Activated T-cell treated with anti-CD3 and anti-CD28 coated beads for 24 hours (primary cell): ENCODE measurements at places on chromosomes 12 and 14.

DNA sequence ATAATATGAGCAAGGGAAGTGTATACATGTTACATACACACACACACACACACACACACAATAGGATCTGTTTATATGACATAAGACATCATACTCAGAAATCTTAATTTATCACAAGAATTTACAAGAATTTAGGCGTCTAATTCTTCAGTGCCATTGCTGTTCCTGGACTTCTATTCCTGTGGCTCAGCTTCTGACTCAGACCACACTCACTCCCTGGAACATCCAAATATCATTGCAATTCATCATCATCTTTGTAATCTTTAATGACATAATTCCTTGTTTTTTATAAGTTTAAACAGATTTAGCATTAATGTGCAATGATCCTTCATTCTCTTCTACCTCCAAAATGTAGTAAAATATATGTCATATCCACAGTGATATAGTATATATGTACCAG is 544.2 kb downstream of the FOXG1 start:
- no peak for DNase-seq

DNA sequence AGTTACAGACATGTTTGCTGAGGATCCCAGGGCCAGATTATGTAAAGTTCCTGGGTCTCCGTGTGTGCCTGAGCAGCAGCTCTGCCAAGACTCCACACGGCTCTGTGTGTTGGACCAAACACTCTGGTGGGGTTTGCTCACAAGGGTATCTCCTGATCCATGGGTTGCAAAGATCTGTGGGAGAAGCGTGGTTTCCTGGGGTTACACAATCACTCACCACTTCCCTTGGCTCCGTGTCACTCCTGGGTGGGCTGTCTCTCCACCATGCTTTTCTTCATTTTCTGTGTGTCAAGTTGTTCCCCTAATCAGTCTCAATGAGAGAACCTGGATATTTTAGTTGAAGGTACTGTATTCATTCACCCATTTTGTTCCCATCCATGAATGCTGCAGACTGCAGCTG is 1088.8 kb downstream of the FSCB start:
- no peak for DNase-seq

GRCh38 chr12:12881151-12881909 is 10.0 kb upstream of the GPRC5A start:
- DNase-seq: no peak

- DNase-seq: no peak
Observed at GRCh38 chr14:43359317-43359716, 1147.8 kb downstream of the FSCB start.

- no peak for DNase-seq
Observed at GRCh38 chr12:92442782-92443181, 260.0 kb upstream of the PLEKHG7 start.

DNA sequence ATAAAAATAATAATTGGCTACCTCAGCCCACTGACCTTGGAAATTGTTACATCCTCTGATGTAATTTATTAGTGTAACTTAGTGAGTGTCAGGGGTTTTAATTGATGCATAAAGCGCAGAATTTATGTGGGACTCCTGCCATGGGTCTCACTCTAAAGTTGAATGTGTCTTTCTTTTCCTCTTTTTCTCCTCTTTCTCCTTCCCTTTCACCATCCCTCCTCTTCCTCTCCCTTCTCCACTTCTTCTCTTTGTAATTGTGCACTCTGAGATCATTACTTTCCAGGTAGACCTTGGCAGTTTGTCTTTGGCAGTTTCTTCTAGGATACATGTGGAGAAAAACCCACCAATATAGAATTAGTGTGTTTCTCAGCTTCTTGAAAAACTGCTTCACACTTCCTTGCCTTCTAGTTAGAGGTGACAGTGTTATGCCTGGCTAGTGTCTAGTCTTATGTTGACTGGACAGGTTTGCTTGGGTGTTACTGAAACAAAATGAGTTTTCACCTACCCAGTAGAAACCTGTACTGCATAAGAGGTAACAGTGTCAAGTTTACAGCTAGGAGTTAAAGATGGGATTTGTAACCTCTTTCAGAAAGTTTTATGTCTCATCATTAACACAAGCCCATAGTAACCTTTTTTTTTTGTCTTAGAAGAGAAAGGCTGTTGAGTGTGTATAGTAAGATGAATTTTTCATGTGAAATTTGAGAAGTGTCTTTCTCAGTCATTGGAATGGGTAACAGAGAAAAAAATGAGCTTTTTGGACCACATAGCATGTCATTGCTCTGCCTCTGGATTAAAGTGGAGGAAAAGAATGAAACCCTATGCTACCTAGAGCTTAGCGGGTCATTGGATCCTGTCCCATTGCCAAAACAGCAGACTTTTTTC is 18.6 kb downstream of the PELI2 start:
- DNase-seq: no peak

- no peak for DNase-seq
Observed at GRCh38 chr12:96989916-96990315, 82.9 kb downstream of the NEDD1 start.

GRCh38 chr12:51687614-51688013 is 96.6 kb downstream of the SCN8A start:
- DNase-seq: no peak

DNA sequence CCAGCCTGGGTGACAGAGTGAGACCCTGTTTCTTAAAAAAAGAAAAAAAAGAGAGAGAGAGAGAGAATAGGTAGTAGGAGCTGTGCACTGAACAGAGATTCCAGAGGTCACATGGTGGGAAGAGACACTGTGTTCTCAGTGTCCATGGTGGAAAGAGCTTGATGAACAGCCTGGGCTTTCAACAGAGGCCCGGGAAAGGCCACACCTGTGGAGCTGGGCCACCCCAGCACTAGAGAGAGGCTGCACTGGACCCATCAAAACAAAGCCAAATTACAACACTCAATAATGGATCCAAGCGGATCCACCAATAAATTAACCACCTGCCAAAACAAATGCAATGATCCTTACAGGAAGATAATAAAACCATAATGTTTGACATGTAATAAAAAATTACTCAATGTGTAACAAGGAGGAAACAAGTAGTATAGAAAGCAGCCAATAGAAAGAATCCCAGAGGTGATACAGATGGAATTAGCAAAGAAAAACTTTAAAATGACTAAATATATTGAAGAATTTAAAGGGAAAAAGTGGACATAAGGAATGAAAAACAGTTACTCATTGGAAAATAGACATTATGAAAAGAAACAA is 44.8 kb upstream of the BCL2L14 start:
- no peak for DNase-seq

DNA sequence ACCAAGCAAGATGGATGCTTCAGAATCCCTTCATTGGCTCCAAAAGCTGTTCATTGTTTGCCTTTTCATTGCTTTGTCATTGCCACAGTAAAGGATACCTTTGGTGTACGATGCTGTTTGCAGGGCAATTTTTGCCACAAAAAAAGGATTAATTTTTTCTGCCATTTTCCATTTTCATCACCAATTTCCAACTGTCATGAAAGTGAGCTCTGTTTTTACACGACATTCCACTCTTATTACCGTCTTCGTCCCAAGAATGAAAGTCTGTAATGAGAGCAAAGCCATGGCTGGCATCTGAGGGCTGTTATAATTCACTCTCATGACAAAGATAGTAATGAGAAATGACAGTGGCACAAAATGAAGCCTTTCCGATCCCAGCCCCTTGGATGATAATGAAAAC is 272.7 kb upstream of the DCN start:
- no peak for DNase-seq

GRCh38 chr14:81153187-81153586 is 67.6 kb downstream of the GTF2A1 start:
- DNase-seq: no peak

DNA sequence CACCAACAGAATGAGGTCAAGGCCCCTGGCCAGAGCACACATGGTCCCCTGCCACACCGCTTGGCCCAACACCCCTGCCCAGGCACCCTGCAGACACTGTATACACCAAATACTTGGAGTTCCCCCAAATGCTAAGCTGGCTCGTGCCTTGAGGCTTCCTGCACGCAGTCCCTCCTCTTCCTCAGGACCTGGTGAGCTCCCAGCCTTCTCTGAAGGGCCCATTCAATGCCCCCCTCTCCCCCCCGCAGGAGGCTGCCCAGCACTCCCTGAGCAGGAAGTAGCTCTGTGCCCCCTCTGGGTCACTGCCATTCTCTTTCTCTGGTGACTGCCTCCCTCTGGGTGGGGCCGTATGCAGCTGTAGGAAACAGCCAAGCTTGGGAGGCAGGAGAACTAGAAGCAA is 75.3 kb downstream of the ITPK1 start:
- no peak for DNase-seq

DNA sequence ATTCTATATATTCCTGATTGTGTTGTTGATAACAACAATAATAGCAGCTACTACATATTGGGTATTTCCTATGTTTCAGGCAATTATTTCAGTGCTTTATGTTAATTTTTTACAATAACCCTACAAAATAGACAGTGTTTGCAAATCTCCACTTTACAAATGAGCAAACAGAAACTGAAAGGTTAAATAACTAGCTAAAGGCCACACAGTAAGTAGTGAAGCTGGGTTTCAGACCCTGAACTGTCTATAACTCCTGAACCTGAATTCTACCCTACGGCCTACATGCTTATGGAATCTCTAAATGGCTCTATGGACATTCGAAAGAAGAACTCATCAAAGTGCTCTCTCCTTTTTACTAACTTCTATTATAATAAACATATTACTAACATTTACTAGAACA is 19.7 kb upstream of the NUDT4 start:
- DNase-seq: no peak

GRCh38 chr12:65871865-65872645 is 47.8 kb downstream of the HMGA2 start:
- no peak for DNase-seq

DNA sequence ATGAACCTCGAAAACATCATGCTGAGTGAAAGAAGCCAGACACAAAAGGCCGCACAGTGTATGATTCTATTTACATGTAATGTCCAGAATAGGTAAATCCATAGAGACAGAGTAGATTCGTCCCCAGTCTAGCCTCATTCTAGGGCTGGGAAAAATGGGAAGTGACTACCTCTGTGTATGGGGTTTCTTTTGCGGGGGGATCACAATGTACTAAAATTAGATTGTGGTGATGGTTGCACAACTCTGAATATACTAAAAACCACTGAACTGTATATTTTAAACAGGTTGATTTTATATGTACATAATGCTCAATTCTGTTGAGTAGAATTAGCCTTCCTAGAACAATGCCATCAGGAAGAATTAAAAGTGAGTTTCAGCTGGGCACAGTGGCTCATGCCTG is 6.3 kb upstream of the RILPL2 start:
- no peak for DNase-seq

- DNase-seq: no peak
Observed at GRCh38 chr12:52346593-52346992, 20.7 kb downstream of the KRT85 start.

DNA sequence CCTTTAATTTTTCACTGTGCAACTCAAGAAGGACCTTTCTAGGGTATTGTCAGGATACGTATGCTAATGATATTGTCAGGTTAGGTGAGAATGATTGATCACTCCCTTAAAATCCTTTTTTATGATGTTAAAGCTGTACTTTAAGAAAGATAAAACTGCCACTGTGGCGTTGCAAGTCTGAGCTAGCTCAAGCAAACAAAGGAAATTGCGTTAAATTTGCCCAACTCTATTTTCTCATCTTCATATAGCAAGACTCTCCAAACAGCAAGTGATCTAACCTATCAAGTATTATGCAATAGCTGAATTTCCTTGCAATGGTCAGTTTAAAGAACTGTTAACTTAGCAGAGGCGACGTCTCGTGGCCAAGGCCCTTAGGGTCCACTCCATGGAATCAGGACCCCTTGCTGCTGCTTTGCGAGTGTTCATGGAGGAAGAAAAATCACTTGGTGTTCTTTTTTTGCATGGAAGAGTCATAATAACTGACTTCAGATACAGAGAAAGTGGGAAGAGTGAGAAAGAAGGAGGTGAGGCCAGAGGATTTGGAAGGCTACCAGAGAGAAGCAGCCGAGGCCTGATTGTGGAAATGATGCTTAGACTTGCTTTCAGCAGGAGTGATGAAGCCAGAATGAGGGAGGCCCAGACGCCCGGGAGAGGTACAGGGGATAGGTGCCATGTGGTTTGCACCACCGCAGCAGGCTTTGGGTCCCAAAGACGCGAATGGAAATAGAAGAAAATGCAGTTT is 2.5 kb downstream of the TRAF3 start:
- no peak for DNase-seq

DNA sequence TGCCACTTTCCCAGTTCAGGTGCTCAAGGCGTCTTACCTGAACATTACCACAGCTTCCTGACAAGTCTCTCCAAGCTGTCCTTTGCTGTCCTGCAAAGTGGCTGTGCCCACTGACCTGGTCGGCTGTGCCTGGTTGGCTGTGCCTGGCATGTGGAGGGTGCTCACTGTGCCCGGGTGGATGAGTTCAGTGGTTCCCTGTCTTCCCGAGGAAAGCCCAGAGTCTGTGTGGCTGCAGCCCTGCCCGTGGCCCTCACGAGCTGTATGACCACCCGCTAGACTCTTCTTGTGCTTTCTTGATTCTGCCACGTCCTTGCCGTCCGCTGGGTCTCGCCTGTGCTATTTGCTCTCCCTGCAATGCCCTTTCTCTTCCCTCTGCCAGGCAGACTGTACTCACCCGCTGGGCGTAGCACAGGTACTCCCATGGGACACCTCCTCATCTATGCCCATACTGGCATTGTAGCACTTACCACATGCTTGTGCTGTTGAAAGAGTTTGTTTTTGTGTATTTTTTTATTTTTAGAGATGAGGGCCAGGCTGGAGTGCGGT is 95.9 kb downstream of the TSPAN9 start:
- DNase-seq: no peak

DNA sequence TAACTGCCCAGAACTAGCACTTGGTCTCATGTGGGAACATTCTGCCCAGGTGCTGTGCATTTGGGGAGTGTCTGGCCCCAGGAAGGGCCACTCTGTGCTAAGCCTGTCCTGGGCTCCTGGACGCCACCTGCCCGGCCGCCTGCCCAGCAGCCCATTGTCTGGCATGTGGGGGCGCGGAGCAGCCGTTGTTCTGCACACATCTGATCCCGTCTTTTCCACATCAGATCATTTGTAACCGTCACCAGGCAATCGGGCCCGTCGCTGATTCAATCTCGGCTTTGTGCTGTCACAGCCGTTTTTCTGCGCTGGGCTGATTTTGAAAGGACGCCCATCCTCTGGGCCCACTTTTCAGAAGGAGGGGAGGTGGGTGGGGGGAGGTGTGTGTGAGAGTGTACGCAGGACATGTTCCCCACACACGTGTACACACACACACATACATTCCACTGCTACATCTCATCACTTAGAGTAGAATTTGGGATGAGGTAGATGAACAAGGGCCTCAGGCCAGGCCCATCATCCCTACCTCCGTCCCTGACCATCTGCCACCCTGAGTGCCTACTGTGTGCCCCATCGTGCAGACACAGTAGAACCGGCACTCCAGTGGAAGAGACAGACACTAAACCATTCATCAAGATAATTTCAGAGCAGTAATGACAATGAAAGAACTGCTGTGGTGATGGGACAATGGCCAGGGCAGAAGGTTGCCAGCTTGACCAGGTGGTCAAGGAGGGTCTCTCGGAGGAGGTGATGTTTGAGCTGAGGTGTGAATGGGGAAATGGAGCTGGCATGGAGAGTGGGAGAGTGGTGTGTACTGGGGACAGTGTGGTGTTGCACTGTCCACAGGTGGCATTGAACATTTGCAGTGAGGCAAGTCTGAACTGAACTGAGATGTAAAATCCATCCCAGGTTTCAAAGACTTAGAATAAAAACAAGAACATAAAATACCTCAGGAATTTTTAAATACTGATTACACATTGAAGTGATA is 19.0 kb downstream of the FAM222A start:
- no peak for DNase-seq

- no peak for DNase-seq
Observed at GRCh38 chr12:21502872-21503271, 1.3 kb downstream of the GOLT1B start.
